H54 (cell line): ENCODE measurements at places on chromosomes 12 and 14.

DNA sequence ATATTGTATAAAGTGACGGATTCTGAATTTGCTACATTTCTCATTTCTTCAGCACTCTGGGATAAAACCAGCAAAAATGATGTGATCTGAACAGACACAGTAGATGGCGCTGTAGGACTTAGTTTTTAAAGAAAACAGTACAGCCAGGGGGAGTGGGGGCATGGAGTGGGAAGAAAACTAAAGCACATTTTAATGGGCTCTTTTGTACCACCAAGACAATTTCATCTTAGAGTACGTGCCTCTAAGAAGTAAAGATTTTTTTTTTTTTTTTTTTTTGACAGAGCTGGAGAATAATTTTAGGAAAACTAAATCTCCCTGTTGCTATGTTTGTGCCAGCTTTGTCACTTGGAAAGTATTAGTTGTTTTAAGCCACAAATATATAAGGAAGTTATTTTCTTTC, 124.4 kb downstream of the RAD51B start:
- DNase-seq = peak; percentile 4

DNA sequence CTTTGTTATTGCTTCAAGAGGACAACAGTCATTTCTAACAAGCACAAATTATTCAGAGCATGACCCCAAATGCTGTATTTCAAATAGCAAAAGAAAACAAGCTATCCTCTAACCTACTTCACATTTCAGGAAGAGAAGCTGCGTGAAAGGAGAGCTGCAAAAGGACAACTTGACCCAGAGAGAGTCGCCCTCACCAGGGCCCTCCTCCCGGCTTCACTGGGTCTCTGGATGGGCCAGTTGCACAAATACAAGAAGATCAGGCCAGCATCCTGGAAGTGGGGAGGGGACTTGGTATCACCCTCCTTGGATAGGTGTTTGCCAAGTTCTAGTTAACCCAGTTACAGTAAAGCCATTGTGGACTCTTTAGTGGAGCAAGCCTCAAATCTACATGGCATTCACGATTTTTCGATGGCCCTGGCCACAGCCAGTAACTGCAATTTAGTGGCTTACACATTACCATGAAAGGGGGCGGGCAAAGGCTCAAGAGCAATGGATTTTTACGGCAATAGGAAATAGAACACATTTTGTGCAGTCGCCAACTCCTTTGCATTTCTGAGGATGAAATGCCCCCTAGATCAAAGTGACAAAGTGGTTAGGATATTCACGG, 166.9 kb upstream of the DIO2 start:
- DNase-seq = no peak

DNA sequence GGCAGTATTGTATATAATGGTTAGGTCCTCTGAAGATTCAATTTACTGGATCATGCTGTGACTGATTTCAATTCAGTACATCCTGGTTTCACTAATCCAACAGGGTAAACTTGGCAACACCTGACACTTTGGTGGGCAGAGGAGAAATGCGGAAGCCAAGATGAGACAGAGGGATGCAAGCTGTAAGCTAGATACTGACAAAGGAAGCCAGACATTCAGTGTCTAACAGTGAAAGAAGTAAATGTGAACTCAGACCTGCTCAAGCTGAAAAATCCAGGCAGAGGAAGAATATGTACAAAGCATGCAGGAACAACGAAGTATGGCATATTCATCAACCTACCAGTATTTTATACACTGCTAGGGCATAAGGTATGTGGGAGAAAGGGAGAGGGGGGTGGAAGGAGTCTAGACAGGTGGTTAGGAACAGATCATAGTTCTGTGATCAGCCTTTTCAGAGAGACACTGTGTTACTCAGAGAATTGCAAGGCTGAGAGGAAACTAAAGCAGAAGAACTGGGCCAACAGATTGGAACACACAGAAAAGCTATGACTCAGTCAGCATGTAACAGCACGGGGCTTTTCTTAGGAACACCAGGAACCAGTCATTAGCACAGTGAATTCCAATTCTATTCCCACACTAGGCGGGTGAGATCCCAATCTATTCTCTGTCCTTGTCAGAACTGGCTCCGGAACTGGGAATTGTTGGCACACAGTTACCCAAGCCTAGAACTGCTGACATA, 40.3 kb downstream of the NELL2 start:
- no peak for DNase-seq

GRCh38 chr12:99261256-99261655, 386.3 kb upstream of the GARIN6 start:
- no peak for DNase-seq

GRCh38 chr14:99732436-99733210, 48.5 kb downstream of the CYP46A1 start:
- no peak for DNase-seq

DNA sequence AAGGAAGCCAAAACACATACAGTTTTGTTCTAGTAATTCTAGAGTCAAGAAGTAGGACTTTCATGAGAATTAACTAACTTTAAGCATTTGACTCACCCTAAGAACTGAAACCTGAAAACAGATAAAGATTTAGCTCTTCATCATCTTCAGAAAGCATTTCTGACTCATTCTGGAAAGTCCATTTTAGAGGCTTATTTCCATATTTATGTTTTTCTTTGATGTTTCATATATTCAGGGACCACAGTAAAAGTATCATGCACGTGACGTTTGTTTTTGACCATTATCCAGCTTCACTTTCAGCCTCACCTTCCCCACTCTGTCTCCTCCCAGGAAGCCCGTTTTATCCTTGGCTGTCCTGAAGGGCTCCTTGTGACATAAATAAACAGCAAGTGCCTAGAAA, 79.2 kb downstream of the MDGA2 start:
- DNase-seq = no peak

DNA sequence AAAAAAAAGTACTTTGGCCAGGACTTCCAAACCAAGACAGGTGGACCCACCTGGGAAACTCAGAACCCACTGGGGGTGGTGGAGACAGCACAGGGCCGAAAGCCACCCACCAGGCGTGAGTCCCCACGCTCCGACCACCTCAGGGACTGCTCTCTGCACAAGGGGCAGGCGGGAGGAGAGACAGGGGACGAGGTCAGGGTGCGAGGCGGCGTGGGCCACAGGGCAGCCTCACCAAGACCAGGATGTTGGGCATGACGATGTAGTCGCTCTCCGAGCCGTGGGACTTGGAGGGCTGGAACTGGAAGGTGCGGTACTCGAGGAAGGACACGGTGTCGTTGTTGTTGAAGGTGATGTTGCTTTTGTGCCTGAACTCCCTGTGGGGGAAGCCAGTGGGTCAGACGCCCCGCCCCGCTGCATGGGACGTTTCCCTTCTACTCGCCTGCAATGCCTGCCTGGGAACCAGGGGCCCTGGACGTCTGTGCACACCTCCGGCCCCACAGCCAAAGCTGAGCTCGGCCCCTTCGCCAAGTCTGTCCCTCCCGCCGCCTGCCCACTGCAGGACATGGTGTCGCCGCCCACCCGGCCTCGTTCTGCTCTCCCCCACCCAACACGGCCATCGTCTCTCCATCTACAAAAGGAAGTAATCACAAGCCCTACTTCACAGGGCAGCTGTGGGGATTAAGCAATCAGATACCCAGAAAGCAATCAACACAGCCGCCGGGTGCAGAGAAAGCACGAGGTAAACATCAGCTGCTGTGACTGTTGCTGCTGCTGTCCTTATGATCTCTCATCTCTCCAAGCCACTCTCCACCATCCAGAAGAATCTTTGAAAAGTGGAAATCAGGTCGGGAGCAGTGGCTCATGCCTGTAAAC, 48.7 kb downstream of the SCARB1 start:
- no peak for DNase-seq

DNA sequence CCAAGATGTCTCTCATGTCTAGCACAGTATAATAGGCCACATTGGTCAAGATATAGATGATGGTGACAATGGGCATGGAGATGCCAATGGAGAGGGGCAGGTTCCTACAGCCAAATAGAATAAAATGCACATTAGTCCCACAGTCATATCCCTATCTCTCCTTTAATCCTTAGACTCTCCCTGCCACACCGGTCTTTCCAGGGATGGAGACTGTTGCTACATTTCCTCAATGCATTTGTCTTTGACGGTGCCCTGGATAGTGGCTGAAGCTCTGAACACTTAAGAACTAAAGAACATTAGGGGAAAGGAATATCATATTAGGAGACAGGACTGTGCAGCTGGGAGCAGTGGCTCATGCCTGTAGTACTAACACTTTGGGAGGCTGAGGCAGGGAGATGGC, 9.7 kb downstream of the OXA1L start:
- no peak for DNase-seq

GRCh38 chr14:68784226-68784910, 8.5 kb downstream of the ZFP36L1 start:
- no peak for DNase-seq

DNA sequence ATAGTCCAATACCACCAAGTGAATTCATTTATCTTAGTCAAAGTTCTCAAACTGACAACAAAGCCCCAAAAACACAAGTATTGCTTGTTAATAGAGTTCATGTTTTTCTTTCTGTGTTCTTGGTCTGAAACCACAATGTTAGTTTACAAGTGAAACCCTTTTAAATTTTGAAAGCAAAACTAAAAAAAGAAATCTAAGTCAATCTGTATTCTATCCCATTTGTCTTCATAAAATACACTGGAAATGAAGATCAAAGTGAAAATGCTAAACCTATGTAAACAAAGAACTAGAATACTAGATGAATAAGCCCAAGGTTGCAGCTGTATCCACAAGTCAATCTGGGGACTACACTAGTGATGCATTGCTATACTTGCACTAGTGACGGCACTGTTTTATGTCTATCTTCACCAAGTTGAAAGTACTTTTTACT, 10.4 kb downstream of the MAP4K5 start:
- no peak for DNase-seq

DNA sequence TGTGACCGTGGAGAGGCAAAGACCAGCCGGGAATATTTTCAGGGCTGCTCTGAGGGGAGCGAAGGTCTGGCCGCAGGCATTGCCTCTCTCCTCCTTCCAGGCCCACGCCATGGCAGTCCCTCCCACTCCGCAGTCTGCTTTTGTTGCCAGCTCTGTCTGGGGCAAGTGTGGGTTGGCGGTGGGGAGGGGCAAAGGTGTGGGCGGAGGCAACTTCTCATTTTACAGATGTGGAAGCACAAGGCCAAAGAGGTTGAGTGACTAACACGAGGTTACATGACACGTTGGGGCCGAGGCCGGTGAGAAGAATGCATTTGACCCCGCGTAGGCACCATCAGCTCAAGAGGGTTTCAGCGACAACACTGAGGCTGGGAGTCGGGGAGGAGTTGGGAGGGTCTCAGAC, 6.1 kb upstream of the FAIM2 start:
- no peak for DNase-seq

DNA sequence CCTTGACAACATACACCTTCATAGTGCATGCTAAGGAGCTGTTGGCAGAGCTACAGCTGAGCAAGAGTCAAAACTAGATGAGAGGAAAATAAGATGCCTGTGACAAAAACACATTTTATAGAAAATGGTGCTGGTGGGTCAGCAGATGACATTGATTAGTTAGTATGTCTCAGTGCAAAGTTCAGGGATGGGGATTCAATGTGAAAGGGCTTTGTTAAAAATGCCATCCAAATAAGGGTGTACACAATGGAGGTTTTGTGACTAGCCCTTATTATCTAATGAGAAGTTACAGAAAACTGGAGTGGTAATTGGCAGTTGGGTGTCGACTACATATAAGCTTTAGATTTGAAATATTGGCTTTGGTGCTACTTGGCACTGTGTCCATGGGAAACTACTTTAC, 169.0 kb downstream of the MON2 start:
- no peak for DNase-seq
